CD4-positive, alpha-beta T cell treated with Interleukin-6 at 100 ng/mL for 8 hours (primary cell): ENCODE measurements at places on chromosomes 3 and 15.

DNA sequence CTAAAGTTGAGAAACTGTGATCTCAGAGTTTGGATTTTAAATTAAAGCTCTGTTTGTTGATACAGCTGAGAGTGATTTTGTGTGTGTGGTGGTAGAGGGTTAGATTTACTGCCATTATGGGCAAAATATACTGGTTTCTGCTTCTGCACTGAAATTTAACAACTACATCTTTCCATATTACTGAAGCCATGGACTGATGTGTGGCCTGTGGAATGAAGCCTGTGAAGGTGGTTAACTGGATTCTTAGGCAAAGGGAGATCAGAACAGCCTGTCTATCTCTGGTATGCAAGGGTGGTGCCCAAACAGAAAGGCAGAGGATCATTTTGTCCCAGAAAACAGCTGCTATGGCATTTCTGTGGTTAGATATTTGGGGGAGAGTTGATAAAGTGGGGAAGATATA lies 297.3 kb upstream of the THBS1 start:
- no peak for DNase-seq

DNA sequence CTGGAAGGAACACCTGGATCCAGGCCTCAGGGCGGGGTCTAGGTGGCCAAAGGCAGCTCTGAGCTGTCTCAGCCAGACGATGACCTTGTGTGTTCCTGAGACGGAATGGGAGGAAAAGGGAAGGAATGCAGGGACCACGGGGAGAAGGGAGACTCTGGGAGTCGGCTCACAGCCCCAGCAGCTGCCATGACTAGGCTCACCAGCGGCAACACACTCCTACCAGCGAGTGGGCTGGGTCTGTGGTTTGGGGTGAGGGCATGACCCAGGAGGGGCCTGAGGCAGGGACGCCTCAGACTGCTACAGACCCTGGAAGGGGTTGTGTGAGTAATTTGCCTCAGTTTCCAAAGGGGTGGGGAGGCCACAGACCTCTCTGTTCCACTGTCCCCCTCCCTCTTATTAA lies 19.8 kb downstream of the IQSEC1 start:
- DNase-seq, result no peak

DNA sequence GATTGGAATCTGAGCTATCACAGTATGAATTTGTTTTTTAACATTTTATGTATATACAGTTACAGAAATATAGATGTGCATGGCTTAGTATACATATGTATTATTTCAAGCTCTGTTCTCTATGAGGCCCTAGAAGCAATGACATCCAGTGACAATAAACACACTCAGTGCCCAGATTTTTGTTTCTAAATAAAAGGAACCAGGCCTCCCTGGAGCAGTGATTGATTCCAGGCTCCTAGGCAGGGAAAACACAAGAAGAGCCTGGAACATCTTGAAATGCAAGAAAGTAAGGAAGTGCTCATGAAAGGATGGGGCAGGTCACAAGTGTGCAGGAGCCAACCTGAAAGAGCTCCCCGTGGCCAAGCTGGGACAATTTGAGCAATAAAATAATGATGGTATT lies 18.5 kb upstream of the CGNL1 start:
- DNase-seq, result no peak

DNA sequence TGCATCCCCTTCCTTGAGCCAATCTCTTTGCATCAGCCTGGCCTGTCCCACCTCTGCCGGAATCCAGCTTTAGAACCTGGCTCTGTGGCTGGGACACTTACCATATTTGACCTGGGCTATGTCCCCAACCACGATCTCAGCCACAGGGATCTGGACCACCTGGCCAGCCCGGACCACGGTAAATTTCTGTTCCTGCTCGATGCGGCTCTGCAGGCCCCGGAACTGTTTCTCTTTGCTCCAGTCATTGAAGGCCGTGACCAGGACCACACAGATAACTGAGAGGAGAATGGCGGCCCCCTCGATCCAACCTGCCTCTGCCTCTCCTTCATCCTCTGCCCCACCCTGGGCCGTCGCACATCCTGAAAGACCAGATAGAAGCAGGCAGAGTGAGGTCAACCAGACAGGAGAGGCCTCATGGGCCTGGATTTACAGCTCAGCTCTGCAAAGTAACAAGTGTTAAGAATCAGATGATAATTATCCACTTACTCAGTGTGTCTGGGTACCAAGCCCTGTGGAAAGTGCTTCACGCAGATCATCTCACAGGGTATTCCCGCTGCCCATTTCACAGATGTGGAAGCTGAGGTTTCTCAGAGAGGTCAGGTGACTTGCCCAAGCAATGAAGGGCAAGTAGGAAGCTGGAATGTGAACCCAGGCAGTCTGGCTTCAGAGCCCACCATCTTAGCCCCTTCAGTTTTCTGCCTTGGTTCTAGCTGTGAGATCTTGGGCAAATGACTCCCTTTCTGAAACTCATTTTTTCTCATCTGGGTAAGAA lies 81.3 kb upstream of the SEC13 start:
- no peak for DNase-seq

DNA sequence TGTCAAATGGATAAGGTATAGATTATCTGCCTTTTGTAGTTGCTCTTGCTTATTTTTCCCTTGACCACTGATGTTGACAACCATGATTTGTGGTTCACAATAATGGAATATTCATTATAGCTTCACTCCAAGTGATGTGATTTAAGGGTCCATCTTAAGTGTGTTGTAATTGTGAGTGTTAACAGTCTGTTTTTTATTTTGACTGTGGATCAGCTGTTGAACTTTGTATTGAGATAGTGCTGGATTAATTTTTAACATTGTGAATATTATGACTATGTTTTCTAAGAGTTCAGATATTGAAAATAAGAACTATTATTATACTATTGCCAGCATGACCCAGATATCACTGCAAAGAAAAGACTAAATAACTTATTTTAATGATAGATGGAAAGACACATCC lies 8.6 kb upstream of the GASK1A start:
- no peak for DNase-seq

DNA sequence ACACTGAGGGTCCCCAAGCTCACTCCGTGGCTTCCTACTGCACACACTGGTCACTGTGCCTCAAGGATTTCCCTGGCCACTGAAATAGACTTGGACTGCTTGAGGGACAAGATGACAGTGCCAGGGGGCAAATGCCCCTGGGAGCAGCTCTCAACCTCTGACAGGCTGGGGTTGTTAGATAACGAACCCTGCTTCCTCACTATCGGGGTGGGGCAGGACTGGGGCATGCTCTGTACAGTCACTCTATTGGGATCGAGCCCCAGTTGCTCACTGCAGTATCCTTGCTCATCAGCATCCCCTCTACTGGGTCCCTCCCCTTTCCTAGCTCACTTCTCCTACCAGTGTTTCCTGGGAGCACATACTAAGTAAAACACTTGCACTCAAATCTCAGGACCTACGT lies 610.8 kb downstream of the NTRK3 start:
- no peak for DNase-seq

DNA sequence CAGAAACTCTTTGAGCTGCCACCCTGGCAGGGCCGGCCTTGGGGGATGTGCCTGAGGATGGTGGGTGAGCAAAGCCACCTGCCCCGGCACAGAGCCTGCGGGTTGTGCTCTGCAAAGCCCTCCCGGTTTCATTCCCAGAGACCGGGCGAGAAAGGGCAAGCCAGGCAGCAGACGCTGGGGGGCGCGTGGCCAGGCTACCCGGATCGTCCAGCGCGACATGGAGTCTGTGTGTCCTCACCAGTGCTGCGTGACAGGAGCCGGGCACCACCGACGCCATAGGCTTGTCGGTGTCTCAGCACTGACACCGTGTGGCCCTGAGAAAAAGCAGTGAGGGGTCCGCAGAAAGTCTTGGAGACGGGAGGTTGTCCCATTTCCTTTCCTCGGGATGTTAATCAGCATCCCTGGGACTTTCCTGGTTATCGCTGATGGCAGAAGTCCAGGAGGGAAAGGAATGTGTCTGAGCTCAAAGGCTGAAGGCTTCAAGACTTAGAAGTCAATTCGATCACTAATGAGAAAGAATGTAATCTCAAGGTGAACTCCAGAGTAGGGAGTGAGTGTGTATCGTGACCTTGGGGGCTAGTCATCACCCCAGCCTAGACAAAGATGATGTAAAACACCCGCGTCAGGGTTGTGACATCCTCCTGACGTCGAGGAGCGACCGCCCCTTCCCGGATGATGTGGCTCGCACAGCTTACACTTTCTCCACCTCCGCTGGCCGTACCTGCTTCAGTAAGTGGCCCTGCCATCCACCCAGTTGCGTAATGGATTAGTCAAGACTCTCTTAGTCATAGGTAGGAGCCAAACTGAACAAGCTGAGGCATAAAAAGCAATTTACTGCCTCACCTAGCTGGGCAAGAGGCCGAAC lies 36.3 kb upstream of the PLA2G4E start:
- DNase-seq, result peak; percentile 22

- DNase-seq, result peak; percentile 71
Observed at GRCh38 chr3:51669241-51670052, 1.6 kb upstream of the TEX264 start.

DNA sequence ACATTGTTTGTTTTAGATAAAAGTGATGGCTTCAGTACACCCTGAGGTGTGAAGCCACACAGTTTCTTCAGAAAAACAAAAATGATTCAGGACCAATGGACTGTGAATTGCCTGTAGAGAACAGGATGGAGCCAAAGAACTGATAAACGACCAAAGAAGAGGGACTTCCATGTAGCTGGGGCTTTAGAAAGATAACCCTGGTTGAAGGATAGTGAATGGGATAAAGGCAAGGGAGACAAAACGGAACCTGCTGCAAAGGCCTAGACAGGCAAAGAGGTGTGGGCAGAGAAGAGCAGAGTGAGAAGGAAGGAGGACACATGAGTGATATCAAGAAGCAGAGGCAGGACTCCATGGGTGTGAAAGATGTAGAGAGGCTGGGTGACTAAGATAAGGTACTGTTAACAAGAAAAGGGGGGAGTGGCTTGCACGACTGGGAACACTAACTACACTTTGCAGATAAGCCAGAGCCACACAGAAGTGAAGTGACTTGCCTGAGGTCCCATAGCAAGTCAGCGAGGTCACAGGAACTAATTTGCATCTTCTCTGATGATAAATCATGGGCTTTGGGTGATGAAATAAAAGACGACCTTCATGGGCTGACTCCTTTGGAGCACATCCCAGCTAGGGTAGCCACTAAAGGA lies 44.3 kb downstream of the RAB6B start:
- no peak for DNase-seq

GRCh38 chr3:52052831-52053306 lies 3.5 kb downstream of the DUSP7 start:
- DNase-seq, result peak; percentile 59

- no peak for DNase-seq
Observed at GRCh38 chr3:194476784-194477183, 10.0 kb downstream of the ATP13A3 start.

- DNase-seq, result no peak
Observed at GRCh38 chr3:32840086-32840841, 22.5 kb downstream of the TRIM71 start.

GRCh38 chr3:39485547-39485946 lies 18.1 kb downstream of the MOBP start:
- no peak for DNase-seq

GRCh38 chr3:66076861-66077470 lies 38.2 kb upstream of the MAGI1 start:
- DNase-seq, result no peak

DNA sequence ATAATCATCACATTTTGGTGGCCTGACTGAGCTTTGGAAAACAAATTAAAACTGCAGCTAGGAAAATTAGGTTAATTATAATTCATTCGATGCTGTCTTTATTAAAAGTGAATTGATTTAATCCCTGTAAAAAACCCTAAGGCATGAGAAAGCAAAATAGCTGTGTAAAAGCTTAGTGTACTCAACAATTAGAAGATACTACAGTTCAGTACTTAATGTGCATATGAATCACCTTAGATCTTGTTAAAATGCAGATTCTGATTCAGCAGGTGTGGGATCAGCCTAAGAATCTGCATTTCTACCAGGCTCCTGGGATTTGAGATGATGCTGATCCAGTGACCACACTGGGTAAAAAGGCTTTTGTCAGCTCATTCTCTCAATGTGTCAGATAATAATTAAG lies 559.9 kb upstream of the GOLIM4 start:
- no peak for DNase-seq

- DNase-seq, result peak; percentile 61
Observed at GRCh38 chr3:38004415-38005075, 14.0 kb downstream of the VILL start.

GRCh38 chr15:49023354-49023753 lies 22.9 kb downstream of the SECISBP2L start:
- DNase-seq, result no peak

DNA sequence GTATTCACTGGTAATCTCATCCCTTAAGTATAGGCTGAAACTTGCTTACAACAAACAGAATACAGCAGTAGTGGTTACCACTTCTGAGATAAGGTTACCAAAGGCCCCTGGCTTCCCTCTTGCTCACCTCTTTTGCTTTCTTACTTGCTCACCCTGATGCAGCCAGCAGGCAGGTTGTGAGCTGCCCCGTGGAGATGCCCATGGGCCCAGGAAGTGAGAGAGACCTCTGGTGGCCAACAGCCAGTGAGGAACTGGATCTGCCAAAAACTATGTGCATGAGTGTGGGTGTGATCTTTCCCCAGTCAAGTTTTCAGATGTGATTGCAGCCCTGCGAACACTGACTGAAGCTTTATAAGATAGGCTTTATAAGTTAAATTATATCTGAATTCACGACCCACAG lies 48.7 kb downstream of the NMNAT3 start:
- DNase-seq, result no peak
